ENCODE measurements at places on chromosomes 1 and 21.
A peak's percentile ranks its signal among the peaks of the same experiment; 100 is the strongest.

- no peak for DNase-seq
Measured at GRCh38 chr1:237562242-237562823, 328.4 kb downstream of the ZP4 start.

DNA sequence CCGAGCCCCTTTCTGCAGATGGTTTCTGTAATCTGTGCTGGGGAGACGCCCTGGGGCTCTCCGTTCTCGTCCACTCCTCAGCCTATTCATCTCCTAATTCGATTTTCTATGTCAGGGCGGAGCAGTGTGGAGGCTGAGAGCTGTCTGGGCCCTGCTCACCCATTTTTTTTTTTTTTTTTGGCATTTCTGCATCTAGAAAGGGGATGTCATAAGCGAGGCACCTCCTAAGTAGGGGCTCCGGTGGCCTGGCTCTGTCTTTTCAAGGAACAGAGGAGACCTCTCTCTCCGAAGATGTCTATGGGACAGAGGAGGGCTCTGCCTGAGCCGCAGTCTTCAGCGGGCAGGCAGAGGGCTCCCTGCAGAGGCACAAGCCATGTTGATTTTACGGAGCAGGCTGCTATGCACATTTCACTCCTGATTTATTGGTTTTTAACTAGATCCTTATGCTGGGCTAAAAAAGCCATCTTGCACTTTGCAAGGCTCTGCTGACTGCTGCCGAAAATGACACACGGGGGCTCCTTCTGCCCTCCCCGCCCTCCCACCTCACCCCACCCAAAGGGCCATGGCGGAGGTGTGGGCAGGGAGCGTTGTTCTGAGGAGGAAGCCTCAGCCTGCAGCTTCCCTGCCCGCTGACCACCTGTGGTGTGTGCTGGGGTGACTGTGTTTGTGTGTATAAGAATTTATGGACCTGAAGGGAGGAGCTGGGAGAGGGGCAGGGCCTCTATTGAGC, 71.0 kb downstream of the FOXD2 start:
- no peak for DNase-seq

DNA sequence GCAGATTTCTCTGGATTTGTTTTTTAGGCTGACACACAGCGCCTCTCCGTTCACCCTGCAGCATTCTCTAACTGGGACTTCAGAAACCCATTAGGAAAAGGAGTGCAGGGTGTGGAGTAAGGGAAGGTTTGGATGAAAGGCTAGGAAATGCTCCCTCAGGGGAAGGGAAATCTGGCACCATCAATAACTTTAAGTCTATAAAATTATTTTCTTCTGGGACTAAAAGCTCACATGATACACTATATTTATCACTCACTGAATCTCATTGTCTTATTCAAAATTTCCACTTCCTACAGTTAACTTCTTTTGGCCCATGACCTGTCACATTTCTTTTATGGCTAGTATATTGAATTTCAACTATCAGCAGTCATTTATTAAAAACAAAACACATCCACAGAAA, 45.8 kb upstream of the HLX start:
- no peak for DNase-seq

GRCh38 chr21:41302976-41303375, 13.6 kb upstream of the FAM3B start:
- no peak for DNase-seq

- DNase-seq = no peak
Measured at GRCh38 chr1:54384918-54385726, 21.1 kb downstream of the SSBP3 start.

GRCh38 chr1:112532064-112532463, 23.3 kb downstream of the WNT2B start:
- DNase-seq = no peak

- DNase-seq = no peak
Measured at GRCh38 chr1:2912424-2913061, 108.7 kb upstream of the ACTRT2 start.

GRCh38 chr1:67700220-67700619, 15.2 kb downstream of the GADD45A start:
- DNase-seq = no peak

DNA sequence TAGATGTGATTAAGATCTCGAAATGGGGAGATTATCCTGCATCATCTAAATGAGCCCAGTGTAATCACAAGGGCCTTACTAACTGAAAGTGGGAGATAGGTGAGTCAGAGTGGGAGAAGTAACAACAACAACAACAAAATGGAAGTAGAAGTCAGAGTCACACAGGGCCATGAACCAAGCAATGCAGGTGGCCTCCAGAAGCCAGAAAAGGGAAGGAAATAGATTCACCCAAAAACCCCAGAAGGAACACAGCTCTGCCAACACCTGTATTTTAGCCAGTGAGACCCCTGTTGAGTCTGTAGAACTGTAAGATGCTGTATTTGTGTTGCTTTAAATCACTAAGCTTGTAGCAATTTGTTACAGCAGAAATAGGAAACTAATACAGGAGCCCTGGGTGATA, 4.1 kb downstream of the TAGLN2 start:
- DNase-seq = no peak

DNA sequence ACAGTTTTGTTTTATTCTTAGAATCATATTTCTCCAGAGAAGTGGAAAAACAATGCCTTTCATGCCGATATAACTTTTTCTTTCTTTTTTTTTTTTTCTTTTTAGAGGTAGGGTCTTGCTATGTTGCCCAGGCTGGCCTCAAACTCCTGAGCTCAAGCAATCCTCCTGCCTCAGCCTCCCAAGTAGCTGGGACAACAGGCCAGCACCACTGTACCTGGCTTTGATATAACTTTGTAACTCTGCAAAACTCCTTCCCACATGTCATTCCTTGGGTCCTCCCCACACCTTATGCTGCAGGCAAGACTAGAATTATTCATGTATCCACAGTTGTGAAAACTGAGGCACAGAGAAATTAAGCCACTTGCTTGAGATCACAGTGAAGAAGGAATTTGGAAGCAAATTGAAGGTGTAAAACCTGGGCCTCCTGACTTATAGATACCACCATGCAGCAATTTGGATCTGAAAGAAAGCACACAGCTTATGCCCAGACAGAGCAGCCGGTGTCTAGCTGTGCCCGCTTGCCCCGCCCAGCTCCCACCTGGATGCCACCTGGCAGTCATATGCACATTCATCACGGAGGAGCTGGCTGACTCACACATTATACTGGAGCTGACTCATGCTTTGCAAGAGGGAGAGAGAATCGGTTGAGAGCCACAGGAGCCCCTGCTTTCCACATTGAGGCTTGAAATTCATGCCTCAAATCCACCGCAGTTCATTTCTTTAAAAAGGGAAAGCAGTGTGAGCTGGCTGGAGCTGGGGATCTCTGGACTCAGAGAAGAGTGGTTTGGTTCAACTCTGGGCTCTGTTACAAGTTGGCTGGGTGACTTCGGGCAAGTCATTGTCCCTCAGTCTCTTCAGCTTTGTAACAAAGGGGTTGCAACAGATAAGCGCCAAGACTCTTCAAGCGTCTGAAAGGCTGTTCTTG, 8.3 kb upstream of the SLC2A1 start:
- DNase-seq = no peak

GRCh38 chr1:234169161-234169849, 204.0 kb upstream of the COA6 start:
- no peak for DNase-seq

DNA sequence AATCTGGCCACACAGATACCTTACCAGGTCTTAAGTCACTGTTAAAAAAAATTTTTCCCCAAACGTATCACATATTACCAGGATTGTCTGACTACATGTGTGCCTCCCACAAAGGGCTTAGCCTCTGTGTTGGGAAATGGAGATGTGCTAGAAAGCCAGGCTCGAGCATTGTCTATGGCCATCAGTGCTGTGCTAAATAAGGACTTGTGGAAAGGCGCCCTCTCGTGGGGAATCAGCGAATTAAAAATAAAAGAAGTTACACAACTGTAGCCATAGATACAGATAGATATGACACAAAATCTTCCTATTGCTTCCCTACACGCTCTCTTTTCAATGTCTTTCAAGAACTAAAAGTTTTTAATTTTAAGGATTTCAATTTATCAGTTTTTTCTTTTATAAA, 47.5 kb upstream of the CRNN start:
- peak; percentile 49 for DNase-seq

GRCh38 chr1:76285578-76286135, 211.1 kb downstream of the ST6GALNAC3 start:
- DNase-seq = no peak

DNA sequence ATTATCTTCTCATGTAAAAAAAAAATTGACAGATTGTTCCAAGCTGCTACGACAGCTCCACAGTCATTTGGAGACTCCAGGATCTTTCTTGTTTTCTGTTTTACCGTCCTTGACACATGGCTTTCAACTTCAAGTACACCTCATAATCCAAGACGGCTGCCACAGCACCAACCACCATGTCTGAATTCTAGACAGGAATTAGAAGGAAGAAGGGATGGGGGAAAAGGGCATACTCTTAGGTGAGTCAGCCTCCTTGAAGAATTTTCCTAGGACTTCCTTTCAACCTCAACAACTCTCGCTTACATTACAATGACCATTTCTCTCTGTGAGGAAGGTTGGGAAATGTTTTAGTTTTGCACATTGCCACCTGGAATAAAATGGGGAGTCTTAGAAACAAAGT, 110.3 kb upstream of the TNR start:
- DNase-seq = no peak

DNA sequence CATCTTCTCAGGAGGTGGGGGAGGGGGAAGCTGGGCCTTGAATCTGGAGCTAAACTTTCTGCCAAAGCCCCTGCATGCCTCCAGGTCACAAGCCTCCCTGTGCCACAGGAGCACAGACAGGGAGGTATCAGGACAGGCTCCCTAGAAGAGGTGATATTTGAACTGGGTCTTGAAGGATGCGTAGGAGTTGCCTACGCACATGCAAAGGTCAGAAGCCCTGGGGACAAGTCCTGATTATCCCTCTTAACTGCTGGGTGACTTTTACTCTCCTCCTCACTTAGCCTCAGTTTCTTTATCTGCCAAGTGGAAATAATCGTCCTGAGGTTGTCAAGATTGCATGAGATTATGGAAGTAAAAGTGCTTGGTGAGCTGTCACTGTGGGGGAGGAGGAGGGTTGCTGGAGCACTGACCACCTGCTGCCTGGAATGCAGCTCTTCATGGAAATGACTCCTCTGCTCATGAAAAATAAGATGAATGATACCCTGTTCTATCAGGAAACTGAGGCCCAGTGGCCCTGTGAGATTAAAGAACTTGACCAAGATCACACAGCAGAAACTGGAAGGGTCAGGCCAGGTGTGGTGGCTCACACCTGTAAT, 50.6 kb upstream of the LAPTM5 start:
- DNase-seq = no peak

DNA sequence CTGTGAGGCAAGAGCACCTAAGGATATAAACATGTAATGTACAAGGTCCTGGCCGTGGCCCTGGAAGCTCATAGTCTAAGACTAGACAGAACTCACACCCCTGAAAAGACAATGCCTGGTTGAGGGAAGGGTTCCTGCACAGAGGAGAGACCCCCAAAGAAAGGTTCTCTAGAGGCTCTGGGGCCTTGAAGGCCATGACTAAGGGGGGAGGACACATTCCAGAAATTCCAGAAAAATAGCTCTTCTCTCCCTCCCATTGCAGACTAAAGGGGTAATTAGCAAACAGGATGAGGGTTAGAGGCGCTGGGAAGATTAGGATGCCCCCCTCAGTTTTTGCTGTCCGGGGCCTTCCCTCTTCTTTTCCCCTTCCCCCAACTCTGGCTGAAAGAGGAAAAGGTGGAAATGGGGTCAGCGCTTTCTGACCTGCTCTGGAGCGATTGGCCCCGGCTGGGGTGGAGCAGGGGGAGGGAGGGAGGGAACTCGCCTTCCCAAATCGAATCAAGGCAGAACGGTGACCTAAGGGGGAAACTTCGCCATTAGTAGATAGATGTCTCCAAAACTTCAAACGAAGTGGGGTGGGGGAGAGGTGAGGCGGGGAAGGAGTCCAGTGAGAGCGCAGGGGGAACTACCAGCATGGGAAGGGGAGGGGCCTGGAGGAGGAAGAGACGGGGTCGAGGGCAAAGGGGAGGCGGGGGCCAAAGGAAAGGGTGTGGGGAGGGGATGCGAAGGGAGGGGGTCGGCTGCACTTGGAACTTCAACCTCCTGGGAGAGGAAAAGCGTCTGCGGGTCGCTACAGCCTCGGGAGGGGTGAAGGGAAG, 11.8 kb downstream of the PAX7 start:
- DNase-seq = no peak

- no peak for DNase-seq
Measured at GRCh38 chr21:37073417-37074196, 553 bp downstream of the TTC3 start.

- peak; percentile 49 for DNase-seq
Measured at GRCh38 chr1:156052862-156053767, 483 bp downstream of the UBQLN4 start.

- no peak for DNase-seq
Measured at GRCh38 chr1:18009478-18009961, 98.1 kb upstream of the IGSF21 start.

DNA sequence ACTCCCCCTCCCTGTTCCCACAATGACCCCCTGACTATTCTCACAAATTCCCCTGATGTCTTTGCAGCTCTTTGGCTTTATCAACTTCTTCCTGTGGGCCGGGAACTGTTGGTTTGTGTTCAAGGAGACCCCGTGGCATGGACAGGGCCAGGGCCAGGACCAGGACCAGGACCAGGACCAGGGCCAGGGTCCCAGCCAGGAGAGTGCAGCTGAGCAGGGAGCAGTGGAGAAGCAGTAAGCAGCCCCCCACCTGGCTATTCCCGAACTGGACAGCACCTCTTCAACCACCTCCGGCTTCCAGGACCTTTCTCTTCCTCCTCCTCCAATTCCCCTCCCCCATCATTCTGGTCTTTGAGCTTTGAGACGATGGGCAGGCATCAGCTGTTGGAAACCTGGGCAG, 4.4 kb upstream of the ATXN7L2 start:
- DNase-seq = no peak

DNA sequence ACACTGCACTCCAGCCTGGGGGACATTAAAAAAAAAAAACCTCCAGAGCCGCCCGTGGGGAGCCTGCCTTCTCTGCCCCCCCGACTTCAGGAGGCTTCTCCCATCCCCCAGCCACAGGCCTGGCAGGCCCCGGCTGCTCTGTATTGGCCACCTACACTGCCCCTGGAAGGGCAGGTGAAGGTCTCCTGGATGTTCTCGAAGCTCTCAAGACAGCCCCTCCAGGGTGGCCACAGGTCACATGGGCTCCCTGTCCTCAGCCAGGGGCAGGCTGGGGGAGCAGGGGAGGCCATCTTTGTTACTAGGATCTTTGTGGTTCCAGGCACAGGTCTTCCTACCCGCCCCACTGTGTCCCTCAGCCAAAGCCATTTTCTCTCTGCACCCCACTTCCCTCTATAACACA, 32.8 kb downstream of the PADI6 start:
- DNase-seq = no peak

DNA sequence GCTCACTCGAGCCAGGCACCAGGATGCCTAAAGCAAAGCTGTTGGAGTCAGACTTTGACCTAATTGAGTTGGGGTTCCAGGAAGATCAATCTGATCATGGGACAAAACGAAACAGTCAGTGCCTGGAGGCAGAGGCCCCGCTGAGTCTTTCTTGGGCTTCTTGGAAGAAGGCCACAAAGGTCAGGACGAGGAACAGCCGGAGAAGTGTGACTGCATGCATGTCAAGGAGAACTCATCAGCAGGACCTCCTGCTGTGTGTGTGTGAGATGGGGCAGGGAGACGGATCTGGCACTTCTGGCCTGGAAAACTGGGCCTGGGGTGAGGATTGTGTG, 190.8 kb downstream of the CAMTA1 start:
- DNase-seq = no peak

GRCh38 chr1:48492392-48492791, 20.4 kb upstream of the SPATA6 start:
- no peak for DNase-seq

Measured in stimulated activated CD8-positive, alpha-beta memory T cell treated with anti-CD3 and anti-CD28 coated beads, Interleukin-12 subunit alpha, Interleukin-12 subunit beta, amount 100 ng/mL, for 1 hour (primary cell).